SK-MEL-5 (cell line): ENCODE measurements at places on chromosomes 6 and 20.

DNA sequence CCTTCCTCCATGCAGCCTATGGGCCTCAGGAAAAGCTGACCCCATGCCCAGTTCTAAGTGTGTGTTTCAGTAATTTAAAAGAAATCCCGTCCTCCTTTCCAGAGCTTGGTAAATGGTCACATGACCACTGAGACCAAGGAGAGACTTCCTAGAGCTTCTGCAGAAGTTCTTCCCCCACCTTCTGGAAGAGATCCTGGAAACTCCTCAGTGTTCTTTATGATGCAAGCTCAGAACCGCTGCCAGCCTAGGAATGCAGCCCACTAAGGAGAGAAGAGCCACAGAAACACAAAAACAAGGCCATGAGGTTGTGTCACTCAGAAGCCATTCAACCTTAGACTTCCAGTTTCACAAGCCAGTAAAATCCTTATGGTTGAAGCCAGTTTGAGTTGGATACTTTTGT, 348.4 kb downstream of the TPBG start:
- no peak for DNase-seq

GRCh38 chr20:61140576-61140975, 111.5 kb upstream of the CDH4 start:
- DNase-seq = no peak

- DNase-seq = peak; percentile 85
Observed at GRCh38 chr20:50120935-50121693, 8.2 kb upstream of the UBE2V1 start.

DNA sequence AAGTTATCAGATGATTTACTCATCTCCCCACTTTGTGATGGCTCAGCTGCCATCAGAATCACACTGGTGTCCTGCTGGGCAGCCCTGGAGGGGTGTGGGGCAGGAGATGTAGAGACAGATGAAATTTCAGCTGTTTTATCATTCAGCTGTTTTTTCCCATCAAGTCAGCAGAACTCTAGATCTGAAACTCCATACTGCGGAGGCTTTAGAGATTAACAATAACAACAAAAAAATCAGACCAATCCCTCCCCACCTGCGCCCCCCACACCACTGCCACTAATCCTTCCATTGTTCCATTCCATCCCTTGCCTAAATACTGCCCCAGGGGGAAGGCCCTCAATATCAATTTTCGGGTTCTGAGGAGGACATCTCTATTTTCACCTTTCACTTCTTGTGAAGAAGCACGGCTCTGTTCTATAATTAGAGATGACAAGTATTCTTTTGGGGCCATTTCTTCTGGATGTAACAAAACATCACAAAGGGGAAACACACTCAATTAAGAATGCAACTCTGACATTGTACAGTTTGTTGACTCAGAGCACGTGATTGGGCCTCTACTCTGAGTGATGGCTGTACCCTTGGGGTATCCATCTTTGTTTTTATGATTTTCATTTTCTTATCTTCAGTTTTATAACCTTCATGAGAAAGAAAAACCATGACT, 396.3 kb downstream of the ZFAND3 start:
- DNase-seq = no peak

GRCh38 chr6:67352717-67353116, 1282.4 kb upstream of the ADGRB3 start:
- no peak for DNase-seq

GRCh38 chr20:55269913-55270312, 735.4 kb downstream of the CBLN4 start:
- DNase-seq = no peak

- DNase-seq = no peak
Observed at GRCh38 chr6:43718387-43719105, 31.0 kb upstream of the MRPS18A start.

GRCh38 chr6:159416891-159417560, 247.8 kb downstream of the FNDC1 start:
- no peak for DNase-seq

- DNase-seq = no peak
Observed at GRCh38 chr20:43731927-43732326, 5.1 kb upstream of the GTSF1L start.

DNA sequence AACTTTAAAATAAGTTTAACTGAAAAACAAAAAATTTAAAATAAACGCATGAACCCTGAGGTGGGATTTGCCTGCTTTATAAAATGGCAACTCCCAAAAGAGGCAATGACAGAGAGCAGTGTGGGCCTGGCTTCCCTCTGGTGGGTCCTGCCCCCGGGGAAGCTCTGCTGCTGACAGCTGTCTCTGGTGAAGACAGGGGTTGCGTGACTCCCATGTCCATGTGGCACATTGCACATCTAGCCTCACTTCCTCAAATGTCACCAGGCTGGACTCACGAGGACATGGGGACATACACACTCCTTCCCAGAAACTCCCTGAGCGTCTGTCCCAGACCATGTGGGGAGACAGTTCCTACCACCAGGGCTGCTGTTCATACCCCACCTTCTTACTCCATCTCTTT, 66.2 kb downstream of the ABHD12 start:
- DNase-seq = no peak

- no peak for DNase-seq
Observed at GRCh38 chr6:104484191-104484590, 375.5 kb downstream of the HACE1 start.

GRCh38 chr6:16319813-16320532, 81.6 kb downstream of the GMPR start:
- peak; percentile 94 for DNase-seq

DNA sequence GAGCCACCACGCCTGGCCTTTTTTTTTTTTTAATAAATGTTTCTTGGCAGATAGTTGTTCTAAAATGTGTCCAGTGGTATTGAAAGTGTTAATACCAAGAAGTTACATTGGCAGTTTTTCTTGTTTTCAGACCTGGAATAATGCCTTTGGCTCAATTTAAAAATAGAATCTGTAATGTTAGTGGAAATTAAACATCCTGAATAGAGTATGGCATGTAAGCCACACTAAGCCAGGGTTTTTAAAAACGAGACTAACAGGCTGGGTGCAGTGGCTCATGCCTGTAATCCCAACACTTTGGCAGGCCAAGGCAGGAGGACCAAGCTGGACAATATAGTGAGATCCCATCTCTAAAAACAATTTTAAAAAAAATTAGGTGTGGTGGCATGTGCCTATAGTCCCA, 25.3 kb downstream of the MCM8 start:
- DNase-seq = no peak

DNA sequence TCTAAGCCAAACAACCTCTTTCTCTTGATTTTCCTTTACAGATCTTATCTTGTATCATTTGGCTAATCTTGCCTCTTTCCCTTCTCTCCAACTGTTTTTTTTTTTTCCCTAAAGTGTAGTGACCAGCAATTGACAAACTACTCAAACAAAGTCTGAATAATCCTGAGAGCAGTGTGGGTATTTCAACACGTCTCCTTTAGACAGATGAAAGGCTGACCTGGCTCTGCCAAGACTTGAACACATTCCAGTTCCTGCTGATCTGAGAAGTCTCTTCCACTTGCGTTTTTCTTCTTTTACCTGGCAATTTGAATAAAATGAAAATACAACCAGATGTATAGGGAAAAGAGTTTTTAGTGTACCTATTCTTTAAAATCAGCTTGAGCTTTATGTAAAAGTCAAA, 168.4 kb downstream of the GJA10 start:
- DNase-seq = no peak

DNA sequence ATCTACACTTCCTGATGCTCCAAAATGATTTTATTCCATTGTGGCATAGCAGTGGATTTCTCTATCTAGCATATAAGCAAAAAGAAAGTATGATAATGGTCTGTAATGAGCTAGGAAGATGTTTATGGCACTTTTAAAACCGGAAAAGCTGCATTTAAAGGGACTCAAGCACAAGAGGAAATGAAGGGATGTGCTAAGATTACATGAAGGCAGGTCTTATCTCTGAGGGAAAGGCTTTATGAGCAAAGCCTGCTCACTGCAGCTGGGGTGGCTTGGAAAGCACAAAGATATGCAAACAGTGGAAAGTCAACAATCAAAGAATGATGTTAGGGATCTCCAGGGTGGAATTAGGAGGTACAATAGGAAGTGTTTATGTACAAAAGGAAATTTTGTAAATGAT, 138.2 kb downstream of the TENT5A start:
- no peak for DNase-seq

GRCh38 chr20:52443874-52444273, 252.3 kb upstream of the ZFP64 start:
- no peak for DNase-seq

GRCh38 chr20:54173653-54174456, at the start of gene CYP24A1:
CYP24A1 (minus strand) TSS chr20:54173986; CDS start chr20:54173579, 407 bp downstream.
- DNase-seq = no peak

GRCh38 chr6:112396221-112396620, 49.1 kb downstream of the RFPL4B start:
- DNase-seq = no peak

DNA sequence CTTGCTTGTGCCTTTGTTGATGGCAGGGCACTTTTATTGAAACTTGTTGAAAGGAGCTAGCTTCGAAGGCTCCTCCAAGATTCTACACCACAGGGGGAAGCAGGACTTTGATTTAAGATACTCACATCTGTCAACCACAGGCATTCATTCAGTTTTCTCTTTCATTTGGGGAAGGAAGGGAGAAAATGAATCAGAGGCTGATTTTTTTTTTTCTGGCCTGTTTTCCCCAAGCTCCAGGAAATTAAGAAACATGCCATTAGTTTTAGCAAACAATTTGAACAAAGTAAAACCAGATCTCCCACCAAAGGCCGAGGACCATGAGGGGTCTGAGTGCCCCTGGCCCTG, 8.7 kb upstream of the APCDD1L start:
- no peak for DNase-seq

DNA sequence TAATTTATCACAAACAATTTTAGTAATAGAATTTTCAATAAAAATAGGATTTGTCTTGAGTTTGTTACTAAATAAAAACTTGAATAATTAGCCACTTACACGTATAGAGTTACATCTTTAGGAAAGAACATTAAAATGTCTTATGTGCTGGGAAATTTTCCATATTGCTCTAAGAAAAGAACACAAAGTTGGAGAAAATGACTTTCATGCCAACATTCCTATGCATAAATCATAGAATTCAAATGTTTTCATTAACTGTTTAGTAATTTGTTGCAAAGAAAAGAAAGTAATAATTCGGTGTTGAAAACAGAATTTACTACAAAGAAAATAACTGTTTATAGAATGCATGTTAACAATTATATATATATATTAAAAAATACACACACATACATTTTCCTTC, 4.7 kb upstream of the TBC1D32 start:
- DNase-seq = no peak

DNA sequence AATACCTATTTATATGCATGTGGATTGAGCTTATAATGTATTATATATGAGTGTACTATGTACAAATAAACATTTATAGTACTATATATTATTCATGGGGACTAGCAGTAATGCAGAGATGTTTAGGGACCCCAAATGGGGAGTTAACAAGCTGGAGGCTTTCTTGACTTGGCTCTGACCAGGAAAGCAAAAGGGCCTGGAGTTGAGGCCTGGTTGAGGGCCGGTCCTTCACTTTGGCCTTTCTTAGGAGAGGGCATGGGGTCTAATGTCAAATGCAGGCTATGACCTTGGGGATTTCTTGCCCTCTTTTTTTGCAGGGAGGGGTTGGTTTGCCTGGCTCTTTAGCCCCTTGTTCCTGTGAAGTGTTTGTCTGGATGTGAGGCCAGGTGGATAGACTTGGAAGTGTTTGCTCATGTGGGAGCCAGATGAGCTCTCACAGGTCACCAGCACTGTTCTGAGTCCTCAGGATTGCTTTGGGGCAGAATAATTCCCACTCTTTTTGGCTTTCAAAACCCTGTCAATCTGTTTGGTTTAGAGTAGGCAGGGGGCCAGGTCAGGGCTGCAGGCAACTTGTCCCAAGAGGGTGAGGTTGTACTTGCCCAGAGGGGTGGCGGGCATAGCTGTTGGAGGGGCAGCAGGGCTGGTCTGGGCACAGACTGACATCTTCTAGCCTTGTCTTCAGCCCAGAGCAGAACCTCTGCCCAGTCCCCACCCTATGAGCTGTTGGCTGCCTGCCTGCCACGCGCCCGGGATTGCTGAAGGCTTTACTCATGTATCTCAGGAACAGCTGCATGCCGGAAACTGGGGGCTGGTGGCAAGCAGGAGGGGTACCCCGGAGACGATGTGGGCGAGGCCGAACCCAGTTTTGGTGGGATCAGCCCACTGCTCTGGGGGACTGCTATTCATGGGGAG, 14.6 kb downstream of the TJAP1 start:
- DNase-seq = no peak

GRCh38 chr6:134216301-134217010, 101.5 kb downstream of the SGK1 start:
- DNase-seq = peak; percentile 8

- no peak for DNase-seq
Observed at GRCh38 chr6:87105823-87106222, 10.9 kb upstream of the CGA start.

GRCh38 chr6:32189742-32190053, 304 bp downstream of the PBX2 start:
- no peak for DNase-seq

- DNase-seq = no peak
Observed at GRCh38 chr20:13250251-13250650, 29.2 kb downstream of the ISM1 start.

- no peak for DNase-seq
Observed at GRCh38 chr6:98880486-98880885, 46.1 kb downstream of the POU3F2 start.
